Mesothelial cell of epicardium (in vitro differentiated cells): ENCODE measurements at places on chromosomes 5 and 9.

DNA sequence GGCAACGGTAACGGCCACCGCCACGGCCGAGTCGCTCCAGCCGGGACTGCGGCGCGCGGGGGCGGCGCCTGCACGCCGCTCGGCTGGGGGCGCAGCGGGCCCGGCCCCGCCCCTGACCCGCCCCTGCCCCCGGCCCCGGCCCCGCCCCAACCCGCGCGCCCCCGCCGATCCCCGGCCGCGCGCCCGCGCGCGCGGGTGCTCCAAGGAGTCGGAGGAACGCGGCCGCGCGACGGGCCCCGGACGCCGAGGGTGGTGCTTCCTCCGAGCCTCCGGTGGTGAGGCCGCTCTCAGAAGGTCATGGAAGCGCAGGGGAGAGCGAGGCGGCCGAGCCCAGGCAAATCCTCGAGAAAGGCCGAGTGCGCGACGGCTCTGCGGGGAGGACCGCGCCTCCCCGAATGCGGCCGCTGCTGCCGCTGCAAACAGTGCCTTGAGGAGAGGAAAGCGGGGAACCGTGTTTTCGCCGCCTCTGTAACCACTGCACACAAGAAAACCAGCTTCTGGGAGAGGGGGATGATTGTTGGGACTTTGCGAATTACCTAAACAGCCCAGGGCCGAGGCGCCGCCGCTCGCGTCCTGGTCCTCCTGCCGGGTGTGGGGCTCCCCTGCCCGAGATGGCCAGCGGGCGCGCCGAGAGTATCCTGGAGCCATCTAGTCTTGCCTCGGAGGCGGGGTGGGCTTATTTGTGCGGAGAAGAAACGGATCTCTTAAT is at the start of gene LIFR:
Gene LIFR (minus strand): TSS at position 48 of the 709 bp plus-strand sequence. CDS start 25,999 bp downstream, outside the sequence.
- DNase-seq: peak; percentile 61

GRCh38 chr9:123933440-123934212 is 3.7 kb upstream of the DENND1A start:
- no peak for DNase-seq

DNA sequence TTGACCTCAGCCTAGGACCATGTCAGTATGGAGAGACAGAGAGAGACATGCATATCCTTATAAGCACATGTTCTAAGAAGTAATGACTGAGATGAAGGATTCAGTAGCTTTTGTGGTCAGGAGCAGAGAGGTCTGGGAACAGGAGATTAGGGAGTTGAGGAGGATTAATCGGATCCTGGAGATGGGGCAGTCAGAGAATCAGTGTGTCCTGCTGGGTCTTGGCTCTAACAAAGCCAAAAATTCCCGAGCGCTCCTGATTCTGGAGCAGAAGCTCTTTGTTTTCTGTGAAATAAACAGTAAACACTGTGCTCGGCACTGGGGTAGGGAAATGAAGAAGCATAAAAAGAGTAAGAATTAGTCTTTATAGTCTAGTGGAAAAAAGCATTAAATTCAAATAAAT is 520.0 kb upstream of the CLINT1 start:
- DNase-seq: no peak

DNA sequence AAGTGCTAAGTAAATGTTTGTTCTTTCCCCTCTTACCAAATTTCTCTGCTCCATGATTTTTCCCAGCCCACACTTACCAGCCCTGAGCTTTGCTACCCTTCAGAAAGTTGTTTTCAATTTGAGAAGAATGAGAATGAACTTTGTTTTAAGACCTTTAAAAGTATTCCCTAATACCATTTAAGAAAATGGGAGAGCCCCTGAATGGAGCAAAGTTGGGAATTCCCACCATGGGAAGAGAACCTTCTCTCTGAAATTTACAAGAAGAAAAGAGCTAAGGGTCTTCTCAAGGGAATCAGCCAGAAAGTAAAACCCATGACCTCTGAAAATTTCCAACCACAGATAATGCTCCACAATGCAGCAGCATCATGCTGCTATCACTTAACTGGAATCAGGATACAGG is 17.7 kb downstream of the ZNF366 start:
- DNase-seq: no peak

GRCh38 chr5:72698481-72698880 is 118.0 kb upstream of the TNPO1 start:
- DNase-seq: no peak

DNA sequence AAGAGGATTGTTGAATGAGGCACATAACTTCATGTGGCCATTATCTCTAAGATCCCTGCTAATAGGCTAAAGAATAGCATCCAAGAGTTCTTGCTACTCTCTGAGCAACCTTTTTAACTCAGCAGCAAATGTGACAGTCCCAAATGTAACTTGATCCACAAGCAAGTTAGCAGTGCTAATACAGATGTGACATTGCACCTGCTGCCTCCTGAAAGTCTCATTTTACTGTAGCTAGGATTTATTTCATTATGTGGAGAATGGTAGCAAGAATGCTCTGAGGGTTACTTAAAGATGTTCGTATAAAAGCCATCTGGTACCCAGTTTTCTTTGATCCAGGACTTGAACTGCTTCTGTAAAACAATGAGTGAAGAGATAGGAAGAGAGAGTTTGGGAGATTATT is 45.8 kb downstream of the CDH10 start:
- no peak for DNase-seq

GRCh38 chr5:59767211-59767605 is 126.3 kb downstream of the PDE4D start:
- no peak for DNase-seq
